T-helper 22 cell (primary cell): ENCODE measurements at places on chromosomes 2 and 18.

- DNase-seq: no peak
Observed at GRCh38 chr18:45255197-45255890, 359.9 kb upstream of the SLC14A2 start.

DNA sequence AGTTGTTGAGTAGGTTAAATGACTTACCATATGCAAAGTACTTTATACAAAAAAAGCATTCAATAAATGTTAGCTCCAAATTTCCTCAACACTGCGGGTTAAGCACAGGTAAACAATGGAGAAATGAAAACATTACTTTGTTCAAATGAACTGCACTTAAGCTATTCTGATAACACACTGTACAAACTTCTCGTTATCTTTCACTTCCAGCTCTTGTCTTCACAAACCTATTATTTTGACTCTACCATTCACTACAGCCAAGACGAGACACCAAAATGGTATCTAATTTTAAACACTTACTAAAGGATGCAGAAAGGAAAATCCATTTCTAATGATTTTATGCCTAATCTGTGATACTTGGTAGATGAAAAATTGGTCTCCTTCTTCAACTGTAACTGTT, 43.8 kb downstream of the SLC40A1 start:
- DNase-seq: no peak

GRCh38 chr2:88765154-88765888, 73.8 kb downstream of the RPIA start:
- no peak for DNase-seq

- DNase-seq: no peak
Observed at GRCh38 chr2:69601179-69601612, 42.3 kb downstream of the AAK1 start.

GRCh38 chr2:38178119-38178518, 102.2 kb upstream of the CYP1B1 start:
- DNase-seq: no peak

DNA sequence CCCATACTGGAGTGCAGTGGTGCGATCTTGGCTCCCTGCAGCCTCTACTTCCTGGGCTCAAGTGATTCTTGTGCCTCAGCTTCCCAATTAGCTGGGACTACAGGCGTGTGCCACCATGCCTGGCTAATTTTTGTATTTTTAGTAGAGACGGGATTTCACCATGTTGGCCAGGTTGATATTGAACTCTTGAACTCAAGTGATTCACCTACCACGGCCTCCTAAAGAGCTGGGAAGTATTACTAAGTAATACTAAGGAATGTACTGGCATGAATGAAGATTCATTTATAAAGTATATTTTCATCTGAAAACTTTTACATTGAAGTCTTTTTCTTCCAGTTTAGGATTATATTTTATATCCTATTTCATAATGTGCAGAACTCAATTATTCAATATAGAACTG, 38.1 kb downstream of the NUP35 start:
- no peak for DNase-seq

- no peak for DNase-seq
Observed at GRCh38 chr18:7789856-7790552, 222.9 kb downstream of the PTPRM start.

GRCh38 chr2:146820672-146821071, 1024.2 kb upstream of the ACVR2A start:
- no peak for DNase-seq

DNA sequence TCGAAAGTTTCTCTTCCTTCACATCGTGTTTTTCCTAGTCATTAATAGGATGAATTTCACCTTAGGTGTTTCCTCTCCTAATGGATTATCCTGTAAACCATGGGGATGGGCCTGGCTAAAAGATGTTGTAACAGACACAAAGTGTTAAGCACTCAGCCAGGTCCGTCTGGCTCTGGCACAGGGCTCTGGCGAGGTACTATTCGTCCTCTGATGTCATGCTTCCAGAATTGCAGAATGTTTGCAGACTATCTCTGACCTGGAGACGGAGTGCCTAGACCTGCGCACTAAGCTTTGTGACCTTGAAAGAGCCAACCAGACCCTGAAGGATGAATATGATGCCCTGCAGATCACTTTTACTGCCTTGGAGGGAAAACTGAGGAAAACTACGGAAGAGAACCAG, 13.2 kb downstream of the ATG16L1 start:
- DNase-seq: no peak

DNA sequence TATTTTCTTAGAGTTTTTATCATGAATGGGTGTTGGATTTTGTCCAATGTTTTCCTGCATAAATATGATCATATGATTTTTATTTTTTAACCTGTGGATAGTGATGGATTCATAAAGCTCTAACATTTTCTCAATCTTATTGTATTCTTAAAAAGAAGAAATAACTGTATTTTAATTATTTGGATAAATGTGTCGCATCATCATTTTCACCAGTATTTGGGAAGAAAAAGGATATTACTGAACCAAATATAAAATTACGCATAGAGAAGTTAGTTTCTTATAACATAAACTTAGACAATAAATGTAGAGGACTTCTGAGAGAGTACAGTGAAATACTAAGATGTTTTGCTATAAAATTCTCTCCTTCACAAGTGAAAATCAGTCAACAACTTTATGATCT, 126.0 kb upstream of the CHST9 start:
- DNase-seq: no peak

- DNase-seq: no peak
Observed at GRCh38 chr2:229586012-229586411, 128.3 kb downstream of the DNER start.

DNA sequence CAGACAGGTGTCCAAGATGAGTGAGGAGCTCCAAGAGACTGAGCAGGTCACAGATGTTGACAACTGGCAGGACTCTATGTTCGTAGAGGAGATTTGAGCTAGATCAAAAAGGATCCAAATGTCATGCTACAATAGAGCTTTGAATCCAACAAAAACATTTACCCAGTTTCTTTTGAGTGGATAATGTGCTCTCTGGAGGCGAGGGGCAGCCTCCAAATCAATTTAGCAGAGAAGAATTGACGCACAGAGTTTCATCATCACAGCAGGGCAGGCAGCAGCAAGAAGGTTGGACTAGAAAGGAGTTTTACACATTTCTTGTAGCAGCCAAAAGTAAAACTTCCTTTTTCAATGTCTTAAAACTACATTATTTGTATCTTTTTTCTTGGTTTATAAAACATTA, 653.0 kb downstream of the RNF144A start:
- no peak for DNase-seq

GRCh38 chr2:127581516-127582490, 46.3 kb downstream of the MYO7B start:
- no peak for DNase-seq

- DNase-seq: no peak
Observed at GRCh38 chr2:149562324-149562723, 25.3 kb downstream of the MMADHC start.

- DNase-seq: no peak
Observed at GRCh38 chr18:26207937-26208336, 18.3 kb upstream of the TAF4B start.

GRCh38 chr18:79568543-79569205, 110.9 kb upstream of the CTDP1 start:
- DNase-seq: no peak

DNA sequence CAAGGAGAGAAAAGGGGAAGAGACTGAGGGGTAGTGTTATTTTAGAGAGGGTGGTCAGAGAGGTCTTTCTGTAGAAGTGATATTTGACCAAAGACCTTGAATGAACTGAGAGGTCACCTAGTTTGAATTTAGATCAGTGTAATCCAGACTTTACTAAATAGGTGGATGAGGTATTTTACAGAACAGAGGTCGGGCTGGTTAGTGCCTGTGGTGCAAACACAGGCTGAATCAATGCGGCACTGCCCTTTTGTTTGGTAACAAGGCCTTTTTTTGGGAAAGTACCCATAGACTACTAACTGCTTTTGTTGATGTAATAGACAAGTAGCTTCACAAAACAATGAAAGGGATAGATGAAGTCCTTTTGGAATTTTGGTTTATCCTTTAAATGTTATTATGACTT, 15.9 kb downstream of the RAPGEF4 start:
- DNase-seq: no peak

DNA sequence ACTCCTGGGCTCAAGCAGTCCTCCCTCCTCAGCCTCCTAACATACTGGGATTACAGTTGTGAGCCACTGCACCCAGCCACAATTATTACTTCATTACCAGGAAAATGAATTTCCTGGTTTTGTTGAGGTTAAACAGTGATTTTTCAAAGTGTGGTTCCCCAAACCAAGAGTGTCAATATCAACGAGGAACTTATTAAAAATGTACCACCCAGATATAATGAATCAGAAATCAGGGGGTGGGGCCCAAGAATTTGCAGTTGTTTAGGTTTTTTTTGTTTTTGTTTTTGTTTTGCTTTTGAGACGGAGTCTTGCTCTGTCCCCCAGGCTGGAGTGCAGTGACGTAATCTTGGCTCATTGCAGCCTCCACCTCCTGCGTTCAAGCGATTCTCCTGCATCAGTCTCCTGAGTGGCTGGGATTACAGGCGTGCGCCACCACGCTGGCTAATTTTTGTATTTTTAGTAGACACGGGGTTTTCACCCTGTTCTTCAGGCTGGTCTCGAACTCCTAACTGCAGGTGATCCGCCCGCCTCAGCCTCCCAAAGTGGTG, 94.1 kb downstream of the WDSUB1 start:
- no peak for DNase-seq

- DNase-seq: no peak
Observed at GRCh38 chr2:65050931-65051330, 5.3 kb upstream of the CEP68 start.

DNA sequence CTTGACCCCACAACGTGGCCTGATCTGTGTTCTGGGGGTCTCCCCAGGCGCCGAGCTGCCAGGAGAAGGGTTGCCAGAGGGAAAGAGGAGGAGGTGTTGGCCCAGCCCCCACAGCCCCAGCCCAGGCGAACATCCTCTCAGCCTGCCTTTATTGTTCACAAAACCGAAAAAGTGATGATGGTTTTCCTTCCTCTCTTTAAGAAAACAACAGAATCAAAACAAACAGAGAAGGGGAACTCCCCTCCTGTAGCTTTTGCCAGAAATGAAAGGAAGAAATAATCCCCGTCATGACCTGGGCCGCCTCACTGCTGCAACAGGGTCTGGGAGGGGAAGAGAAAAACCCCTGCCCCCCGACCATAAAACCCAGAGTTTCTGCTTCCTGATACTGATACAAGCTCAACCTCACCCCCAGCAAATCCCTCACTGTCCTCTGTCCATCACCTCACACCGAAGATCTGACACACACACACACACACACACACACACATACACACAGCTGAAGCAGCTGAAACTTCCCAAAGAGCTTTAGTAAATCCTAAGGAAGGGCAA, 52.0 kb downstream of the ZFP36L2 start:
- peak; percentile 80 for DNase-seq
